Right renal pelvis (tissue), 4 donors: ENCODE measurements at places on chromosomes 5 and 9. TPM values are rescaled to one million over a fixed set of nuclear protein-coding genes. Genes with fewer than 3 reads are reported as not detected.

Gene NPR3
- polyA plus RNA-seq: 28.2 TPM

Gene STK10
- polyA plus RNA-seq: 15.4 TPM

Gene CSF2
- polyA plus RNA-seq: not detected

- no peak for DNase-seq
Observed at GRCh38 chr9:70121818-70122436, 78.3 kb downstream of the MAMDC2 start.

DNA sequence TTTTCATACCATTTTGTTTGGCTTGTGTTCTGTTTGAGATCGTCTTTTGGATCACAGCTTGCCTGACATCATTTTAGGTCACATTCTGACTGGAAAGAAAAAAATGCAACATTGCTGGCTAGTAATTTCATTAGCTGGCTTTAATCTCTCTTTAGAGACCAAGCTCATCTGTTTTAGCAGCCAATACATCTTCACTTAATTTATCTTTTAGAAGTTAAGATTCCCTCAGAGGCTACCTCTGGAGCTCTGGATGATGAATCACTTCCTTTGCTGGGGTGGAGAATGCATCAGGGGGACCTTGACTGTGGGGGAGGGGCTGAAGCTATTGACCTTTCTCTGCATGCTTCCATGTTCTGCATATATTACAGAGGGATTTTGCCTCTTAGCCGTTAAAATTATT, 181.5 kb upstream of the OTULINL start:
- DNase-seq: no peak

DNA sequence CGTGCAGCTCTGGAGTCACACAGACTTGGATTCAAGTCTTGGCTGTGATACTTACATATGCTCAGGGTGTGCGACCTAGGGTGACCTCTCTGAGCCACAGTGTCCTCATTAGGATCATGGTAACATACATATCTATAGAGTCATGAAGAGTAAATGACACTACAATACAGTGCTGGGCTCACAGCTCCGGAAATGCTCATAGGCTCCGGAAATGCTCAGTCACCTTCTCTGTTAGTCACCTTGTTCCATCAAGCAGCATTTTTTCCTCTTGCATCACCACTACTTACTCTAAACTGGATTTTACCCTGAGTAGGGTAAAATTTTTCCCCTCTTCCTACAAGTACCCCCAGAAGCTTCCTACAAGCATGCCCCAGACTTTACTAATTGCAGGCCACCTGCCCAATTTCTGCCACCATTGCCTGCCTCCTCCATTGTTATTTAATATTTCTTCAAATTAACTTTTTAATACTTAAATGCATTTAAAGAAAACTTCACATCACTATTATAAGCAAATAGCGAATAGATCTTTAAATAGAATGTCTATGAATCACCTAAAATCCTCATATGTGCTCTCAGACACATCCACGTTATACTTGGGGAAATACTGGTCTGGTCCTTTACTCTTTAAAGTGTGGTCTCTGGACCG, 147.6 kb upstream of the SPRY4 start:
- no peak for DNase-seq

DNA sequence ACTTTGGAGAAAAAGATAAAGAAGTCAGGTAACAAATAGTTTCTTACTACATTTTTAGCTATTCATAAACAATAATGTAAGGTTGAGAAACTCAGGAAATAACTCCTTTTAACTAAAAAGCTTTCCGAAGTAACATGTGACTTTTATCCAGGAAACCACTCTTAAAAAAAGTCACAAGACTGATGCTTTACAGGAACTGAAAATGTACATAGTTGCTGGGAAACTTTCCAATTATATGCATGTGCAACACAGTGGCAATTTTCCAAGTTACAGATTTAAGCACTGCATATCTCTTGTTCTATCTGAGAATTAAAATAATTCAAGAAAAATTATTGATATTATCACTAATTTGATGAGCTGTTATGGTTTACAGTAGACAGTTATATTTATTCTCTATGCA, 105.2 kb downstream of the CDH10 start:
- peak; percentile 14 for DNase-seq

DNA sequence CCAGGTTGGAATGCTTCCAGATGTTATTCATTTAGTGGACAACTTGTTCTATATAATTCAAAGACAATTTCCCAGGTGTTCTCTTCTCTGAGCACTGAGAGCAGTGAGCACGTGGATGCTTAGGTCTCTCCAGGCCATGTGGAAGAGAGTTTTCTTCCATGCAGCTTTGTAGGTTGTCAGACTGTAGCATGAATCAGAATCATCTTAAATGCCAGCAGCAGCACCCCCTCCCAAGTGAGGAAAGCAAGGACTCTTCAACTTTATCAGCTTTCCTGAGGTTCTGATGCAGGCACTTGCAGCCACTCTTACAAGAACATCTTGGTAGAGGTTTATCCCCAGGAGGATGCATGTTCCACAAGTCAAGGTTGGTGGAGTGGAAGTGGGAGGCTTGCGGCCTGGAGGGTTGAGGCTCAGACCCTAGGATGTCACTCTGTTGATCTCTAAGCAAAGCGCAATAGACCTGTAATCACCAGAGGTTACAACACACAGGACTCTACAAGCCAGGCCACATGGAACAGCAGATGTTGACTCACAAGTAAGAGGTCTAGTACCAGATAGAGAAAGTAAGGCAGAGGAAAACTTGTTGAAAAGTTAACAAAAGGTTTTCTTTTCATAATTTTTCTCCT, 47.7 kb downstream of the UGCG start:
- DNase-seq: no peak

GRCh38 chr9:23117616-23118015, 671.0 kb downstream of the DMRTA1 start:
- DNase-seq: no peak

DNA sequence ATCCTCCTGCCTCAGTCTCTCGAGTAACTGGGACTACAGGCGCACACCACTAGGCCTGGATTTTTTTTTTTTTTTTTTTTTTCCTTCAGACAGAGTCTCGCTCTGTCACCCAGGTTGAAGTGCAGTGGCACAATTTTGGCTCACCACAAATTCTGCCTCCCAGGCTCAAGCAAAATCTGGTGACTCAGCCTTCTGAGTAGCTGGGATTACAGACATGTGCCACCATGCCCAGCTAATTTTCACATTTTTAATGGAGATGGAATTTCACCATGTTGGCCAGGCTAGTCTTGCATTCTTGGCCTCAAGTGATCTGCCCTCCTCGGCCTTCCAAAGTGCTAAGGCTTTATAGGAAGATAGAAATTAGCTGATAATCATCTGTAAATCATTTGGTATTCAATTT, 43.9 kb downstream of the NSA2 start:
- DNase-seq: no peak

DNA sequence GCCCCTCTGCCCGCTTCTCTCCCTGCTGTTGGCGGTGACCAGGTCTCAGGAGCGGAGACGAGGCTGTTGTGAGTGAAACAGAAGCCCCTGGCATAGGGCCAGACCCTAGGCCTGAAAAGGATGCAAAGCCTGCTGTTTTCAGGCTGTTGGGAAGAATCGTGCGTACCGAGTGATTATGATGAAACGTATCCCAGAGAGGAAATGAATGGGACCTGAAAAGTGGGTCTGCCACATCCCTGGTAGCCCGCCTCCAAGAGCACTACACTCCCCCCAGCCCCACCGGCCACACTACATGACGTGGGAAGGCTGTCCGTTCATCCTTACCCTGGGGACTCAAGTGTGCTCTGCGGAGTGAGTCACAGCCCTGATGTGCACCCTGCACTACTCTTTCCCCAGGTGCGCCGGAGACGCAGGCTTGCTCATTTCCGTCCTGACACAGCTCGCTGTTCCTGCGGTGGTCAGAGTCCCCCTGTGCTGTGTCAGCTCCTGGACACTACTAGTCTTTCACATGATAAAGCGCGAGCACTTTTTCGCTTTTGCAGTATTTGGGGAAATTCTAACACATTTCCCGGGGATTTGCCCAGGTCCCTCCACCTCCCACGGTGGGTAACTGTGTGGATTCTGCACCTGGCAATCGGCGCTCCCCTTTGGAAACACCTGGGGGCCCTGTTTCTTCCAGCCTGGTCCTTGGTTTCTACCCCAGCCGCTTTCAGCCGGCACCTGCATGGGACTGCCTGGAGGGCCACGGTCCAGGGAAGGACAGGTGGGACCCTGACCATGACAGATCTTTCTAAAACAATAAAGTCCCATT, 91.5 kb downstream of the ANKRD33B start:
- DNase-seq: no peak
